ENCODE measurements at places on chromosomes 2 and 18.

DNA sequence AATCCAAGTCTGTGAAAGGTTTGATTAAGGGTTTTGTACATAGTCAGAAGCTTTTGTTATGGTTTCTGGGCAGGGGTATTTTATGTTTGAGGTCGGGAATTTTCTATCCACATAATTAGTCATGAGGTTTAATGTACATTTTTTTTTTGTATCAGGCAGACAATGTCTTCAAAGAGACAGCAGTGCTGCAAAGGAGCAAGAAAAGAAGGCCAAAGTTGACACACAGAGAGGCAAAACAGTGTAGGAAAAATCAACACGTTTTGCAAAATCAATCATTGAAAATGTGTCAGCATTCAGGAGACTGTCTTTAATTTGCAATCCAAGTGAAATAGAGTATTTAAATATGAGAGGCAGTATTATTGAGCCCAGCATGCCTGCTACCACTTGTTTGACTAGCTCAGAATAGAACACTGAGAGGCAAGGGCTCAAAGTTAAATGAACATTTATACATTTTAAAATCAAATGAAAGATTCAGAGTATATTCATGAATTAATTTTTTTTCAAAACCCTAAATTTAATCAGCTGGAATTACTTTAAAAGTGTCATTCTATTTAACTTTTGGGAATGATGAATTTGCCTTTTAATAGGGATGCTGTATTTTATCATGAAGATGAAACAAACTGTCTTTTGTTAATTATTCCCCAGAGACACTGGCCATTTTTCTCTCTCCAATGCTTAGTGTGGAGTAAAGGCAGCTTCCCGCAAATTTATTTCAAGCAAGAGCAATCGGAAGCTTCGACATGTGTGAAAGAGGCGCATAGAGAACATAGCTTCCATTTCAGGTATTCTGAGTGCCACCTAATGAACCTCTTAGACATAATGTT is 11.3 kb downstream of the VRK2 start:
- peak; percentile 10 for DNase-seq

DNA sequence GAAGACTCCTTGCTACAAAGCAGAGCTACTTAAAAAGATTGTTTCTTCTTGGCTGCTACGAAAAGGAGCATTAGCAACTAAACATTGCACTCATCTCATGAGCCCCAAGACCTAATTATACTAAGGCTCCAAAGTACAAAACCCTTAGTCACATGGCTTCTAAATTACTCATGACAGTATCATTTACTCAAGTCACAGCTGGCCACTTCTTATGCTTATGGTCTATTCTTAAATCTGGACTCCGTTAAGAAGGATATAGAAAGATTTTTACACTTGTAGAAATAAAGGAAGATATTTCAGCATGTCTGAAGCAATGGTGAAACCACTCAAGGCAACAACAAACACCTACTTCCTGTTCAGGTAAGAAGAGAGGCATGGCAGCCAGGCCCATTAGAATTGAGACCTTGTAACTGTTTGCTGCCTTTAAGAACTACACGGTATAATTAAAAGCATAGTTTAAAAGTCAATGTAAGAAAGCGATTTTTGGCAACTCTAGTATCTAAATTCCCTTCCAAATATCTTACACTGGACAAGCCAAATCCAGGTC is 12.7 kb downstream of the ANKRD44 start:
- no peak for DNase-seq

DNA sequence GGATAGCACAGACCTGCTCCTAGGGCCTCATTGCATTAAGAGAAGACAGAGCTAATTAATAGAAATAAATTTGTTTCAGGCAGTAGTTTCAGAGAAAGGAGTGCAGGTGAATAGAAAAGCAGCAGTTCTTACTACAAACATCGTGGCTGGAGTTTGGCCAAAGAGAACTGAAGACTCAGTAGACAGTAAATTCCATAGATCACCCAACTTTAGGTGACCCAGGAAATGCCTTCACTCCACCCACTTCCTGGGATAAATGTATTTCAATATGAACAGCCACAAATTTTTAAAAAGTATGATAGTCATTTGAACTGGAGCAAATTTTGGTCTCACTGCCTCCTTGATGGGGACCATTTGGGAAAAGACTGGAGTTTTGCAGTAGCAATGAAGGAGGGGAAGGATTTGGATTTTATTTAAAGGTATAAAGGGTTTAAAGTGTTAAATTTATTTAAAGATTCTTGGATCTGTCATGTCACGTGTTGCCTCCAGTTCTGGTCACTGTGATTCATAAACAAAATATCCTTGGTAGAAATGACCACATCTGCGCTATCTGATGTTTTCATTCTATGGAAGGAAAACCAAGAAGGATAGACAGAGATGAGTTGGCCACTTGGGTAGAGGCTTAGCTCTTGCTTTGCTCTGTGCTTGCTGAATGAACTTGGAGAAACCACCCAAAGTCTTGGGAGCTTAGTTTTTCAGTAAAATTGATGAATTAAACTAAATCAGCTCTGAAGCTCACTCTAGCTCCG is 390.2 kb downstream of the THSD7B start:
- no peak for DNase-seq

DNA sequence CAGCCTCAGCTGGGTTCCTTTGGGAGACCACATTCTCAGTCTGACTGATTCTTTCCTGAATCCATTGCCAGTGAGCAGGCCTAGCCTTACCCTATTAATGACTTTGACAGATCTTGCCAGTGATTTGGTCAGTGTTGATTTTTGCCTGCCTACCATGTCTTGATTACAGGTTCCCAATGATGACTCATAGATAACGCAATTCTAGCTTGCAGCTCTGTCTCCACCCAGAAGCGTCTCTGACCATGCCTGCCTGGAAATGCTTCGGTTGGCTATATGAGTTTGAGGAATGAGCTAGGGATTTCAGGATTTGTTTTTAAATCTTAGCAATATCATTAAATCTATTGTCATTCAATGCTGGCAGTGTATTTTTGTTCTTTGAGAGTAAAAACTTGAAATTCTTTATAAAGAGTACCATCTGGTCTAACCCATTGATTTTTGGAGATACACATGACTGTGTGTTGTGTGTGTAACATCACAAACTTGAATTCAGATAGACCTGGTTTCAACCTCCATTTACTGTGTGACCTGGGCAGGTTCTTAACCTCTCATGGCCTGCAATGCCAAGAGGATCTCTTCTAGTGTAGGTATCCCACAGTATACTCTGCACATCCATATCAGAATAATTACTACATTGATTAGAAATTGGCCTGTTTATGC is 57.0 kb downstream of the CCDC150 start:
- no peak for DNase-seq

DNA sequence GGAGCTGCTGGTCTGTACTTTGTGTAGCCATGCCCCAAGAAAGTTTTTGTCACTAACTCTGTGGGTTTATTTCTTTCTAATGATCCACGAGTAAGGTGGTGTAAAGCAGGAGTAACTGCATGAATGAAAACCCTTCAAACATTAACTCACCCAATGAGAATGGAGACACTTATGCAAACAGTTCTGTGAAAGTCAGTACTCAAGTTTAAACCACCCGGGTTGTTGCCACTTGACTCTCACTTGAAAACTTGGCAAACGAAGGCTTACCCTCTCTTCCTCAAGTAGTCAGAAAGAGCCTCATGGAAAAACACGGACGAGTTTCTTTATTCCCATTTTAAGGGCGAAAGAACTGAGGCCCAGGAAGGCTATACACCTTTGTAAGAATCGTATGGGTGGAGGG is 117.5 kb downstream of the MMADHC start:
- no peak for DNase-seq

DNA sequence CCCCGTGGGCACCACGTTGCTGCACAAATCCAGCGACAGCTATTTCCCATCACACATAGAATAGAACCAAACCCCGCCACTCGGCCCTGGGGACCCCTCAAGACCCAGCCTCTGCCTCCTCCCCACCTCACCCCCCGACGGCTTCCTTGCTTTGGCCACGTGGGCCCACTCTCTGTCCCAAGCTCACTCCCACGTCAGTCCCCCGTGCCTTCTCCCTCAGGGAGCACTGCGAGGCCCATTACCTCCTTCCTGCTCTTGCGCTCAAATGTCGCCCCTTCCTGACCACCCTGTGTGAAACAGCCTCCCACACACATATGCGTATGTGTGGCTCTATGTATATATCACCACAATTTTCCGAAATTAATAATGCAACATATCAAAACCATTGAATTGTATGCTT is 239.7 kb downstream of the SH3BP4 start:
- DNase-seq: no peak

- DNase-seq: no peak
Measured at GRCh38 chr18:55497825-55498403, 90.1 kb downstream of the TCF4 start.

DNA sequence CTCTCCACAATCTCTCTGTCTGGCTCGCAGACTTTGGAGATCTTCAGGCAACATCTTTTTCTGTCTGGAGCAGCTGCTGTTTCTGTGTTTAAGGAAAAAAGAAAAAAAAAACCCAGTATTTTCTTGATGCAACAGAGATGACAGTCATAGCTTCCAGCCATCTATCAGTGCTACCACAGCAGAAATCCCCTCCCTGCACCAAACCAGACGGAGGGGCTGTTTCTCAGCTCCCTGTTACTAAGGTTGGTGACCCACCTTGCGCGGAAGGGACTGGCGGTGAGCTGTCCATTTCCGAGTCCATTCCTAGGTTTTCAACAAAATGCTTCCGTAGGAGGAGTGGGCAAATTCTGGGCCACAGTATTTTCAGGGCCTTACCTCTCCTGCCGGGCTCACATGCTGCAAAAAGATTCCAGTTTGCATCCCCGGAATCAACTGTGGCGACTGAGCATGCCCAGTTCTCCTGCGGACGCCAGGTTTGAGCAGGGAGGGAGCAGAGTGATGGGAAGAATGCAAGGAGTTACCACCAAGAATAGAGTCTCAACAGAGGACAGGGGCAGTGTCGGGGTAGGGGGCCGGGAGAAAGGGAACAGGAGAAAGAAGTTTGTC is 1.2 kb downstream of the SLC4A10 start:
- no peak for DNase-seq

DNA sequence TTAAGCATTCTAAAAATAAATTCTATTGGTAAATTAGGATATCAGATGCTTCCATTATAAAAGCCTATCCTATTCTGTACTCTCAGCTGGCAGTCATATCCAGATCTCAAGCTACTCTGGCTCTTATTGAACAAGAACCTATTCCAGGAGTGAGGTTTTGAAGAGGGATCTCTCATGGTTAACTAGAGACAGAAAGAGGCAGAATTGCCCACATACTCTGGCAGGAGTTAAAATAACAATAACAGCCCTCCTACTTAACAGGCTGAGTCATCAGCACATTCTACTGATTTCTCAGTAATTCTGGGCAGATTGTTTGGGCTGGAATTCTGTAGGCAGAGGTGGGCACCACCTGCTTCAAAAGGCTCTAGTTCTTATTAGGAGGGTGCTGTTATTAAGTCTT is 142.0 kb upstream of the UNC80 start:
- no peak for DNase-seq

DNA sequence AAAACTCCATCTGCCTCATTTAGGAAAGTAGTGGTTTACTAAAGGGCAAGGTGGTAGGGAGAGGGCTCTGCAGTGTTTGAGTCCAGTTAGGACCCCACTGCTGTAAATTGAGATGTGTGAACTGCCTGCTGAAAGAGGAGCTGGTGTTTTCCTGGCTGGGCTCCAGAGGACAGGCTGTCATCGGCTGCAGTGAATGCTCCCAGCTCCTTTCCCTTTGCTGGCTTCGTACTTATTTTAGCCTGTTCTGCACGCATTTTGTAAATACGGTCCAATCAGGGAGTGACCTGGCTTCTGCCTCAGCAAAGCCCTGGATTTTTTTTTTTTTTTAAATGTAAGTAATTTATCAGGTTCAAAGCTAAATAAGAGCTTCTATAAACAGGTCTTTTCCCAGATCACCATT is 37.5 kb downstream of the SLC4A3 start:
- no peak for DNase-seq

- no peak for DNase-seq
Measured at GRCh38 chr2:241548451-241548835, 10.1 kb upstream of the BOK start.

GRCh38 chr2:207356567-207356966 is 173.2 kb upstream of the CREB1 start:
- DNase-seq: no peak

GRCh38 chr2:165294912-165295311 is 55.7 kb downstream of the SCN2A start:
- DNase-seq: no peak

GRCh38 chr2:30511122-30512083 is 64.4 kb downstream of the LCLAT1 start:
- no peak for DNase-seq

DNA sequence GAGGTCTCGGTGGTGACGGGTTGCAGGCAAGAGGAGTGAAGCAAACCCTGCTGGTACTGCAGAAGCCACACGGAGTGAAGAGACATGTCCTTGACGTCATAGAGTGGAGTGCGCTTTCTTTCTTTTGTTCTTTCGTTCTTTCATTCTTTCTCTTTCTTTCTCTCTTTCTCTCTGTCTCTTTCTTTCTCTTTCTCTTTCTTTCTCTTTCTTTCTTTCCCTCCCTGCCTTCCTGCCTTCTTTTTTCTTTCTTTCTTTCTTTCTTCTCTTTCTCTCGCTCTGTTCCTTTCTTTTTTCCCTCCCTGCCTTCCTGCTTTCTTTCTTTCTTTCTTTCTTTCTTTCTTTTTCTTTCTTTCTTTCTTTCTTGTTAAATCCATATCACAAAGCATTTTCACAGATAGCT is 39.2 kb downstream of the LRRFIP1 start:
- no peak for DNase-seq

GRCh38 chr2:239186516-239187357 is 214.1 kb downstream of the HDAC4 start:
- DNase-seq: no peak

- DNase-seq: no peak
Measured at GRCh38 chr2:120856421-120856862, 120.8 kb downstream of the GLI2 start.

GRCh38 chr2:19120941-19121750 is 237.3 kb downstream of the OSR1 start:
- DNase-seq: peak; percentile 100

DNA sequence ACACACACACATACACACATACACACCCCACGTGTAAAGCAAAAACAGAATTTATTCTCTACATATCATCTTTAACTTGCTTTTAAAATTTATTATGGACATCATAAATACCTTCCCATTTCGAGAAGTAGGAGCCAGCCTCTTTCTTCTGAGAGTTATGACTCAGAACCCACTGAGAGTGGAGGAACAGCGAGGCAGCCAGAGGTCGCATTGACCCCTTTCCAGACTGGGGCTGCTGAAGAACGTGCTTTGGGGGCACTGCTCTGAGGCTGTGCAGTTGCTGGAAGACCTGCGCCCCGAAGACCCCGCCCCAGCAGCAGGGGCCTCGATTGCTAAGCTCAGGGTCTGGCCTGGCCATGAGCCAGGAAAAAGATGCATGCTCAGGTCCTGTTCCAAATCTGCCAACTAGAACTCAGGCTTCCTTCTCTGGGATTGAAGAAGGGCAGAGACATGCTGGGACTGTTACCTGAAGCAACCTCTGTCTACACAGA is 133.8 kb upstream of the TWIST2 start:
- no peak for DNase-seq
